Calu3 (cell line): ENCODE measurements at places on chromosomes 7 and 10.
A peak's percentile ranks its signal among the peaks of the same experiment; 100 is the strongest.

DNA sequence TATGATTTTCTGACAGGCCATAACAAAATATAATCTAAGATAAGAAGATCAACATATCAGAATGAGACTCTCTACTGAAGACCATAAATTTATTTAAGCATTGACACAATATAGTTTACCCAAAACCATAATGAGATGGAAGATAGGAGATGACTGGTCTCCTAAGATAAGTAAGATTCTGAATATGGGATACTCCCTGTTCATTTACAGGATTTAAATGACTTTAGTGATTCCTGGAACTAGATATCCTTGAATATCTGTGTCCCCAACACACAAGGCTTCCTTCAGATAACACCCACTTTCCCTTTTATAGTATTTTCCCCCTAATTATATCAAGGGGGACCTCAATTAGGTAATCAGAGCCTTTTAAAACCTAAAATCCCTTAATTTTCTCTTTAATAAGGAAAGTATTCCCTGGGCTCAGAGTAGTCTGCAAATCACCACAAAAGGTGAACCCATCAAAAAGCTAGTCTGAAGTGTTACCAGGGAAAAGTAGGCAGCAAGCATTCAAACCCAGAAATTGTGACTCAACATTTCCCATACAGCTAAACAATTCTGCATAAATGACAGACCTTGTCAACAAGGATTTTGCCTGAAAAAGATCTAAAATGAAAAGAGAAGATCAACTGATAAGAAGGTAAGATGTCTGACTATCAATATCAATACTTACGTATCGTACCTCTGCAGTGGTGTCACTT is 99.9 kb downstream of the CNOT4 start:
- DNase-seq, result no peak

DNA sequence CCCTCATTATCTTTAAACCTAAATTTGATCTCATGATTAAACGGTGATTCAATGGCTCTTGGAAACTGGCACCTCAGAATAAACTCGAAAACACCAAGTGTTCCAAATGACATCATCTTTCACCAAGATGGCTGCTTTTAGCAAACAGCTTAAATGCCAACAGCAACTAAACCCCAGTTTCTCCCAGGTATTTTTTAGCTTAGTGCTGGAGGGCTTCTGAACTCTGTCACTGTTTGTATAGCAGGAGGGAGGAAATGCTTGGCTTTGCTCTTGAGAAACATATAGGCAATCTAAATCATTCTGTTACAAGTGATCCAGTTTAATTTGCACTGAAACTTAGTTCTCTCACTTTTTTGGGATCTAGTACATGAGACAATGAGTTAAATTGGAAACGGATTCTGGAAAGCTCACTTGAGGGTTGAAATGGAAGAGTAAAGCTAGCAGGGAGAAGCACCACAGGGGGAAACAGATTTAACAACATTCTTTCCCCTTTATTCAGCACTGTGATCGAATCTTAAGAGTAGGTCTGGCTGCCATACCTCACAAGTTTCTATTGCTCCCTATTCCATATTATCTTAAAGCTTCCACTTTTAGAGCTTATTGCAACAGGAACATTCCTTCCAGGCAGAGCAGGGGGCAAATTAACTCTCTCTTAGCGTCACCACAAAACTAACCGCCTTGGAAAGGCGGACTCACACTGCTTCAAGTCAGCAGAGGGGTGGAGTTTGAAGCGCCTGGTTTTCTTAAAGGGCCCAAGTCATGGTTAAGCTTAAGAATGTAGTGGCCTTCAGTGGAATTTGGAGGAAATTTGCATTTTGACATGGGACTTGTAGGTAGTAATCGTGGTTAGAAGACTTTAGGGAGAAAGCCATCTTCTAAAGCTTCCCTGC is 1.8 kb upstream of the CCDC6 start:
- peak; percentile 72 for DNase-seq

DNA sequence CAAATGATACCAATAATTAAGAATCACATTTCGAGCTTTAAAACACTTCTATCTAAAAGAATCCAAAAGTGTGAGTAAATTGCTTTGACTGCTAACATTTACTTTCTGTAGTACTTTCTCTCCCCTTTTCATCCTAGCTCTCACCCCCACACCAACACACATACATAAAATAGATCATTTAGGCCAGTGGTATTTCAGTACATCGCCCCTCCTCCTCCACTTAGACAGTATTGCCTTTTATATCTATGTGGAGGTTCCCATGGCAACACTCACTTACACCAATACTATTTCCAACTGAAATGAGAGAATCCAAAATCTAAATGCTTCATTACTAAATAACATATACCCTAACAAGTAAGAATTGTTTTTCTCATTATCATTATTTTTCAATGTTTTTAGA is 58.9 kb downstream of the HIBADH start:
- no peak for DNase-seq

DNA sequence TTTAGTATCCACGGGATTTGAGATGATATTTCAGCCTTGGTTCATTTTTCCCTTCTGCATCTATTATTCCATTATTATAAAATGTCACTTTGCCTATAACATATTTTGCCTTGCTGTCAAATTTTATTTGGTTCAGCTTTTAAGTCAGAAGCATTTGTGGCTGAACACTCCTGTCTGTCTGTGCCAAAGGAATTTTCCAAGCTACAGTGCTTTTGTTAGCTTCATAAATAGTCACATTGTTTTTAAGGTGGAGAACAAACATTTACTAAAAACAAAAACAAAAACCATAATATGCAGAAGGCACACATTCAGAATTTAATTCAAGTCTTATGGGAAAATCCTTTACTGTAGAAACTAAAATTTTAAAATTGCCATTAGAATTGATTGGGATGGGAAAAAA is 33.8 kb upstream of the ELMO1 start:
- DNase-seq, result no peak

DNA sequence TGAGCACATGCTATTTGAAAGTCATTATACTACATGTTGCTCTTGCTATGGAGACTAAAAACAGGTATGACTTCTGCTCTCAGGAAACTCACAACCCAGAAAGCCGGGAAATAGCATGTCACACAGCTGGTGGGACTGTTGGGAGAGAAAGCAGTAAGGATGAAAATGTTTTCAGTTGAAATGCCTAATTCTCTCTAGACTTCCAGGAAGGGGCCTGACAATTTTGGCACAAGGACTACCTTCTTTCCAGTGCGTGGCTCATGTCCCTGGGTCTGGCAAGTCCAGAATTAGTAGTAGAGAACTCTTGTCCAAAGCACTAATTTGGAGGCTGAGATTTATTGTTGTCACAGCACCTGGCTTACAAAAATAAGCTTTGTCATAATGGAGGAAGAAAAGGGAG is 567.6 kb downstream of the LRMDA start:
- no peak for DNase-seq

DNA sequence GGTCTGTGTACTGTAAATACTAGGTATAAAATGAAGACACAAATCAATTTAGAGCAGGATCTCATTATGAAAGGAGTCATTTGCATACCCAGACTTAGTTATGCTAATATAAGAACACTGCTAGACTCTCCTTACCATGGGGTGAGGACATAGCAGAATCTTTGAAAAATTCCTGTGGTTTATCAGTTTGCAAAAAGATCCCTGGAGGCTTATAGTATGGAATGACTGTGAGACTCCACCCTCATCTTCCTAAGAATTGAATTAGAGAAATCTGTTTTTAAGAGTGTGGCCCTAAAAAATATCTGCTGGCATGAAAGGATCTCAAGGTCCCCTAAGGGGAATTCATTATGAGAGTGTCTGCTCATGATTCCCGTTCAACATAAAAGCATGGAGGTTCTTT is 63.2 kb downstream of the WNT2 start:
- DNase-seq, result no peak

GRCh38 chr7:138727336-138728099 is 26.4 kb upstream of the SVOPL start:
- no peak for DNase-seq

- no peak for DNase-seq
These were observed 108.2 kb downstream of the CHRM2 start for GRCh38 chr7:136976504-136977251.

- no peak for DNase-seq
These were observed 61.7 kb downstream of the GSAP start for GRCh38 chr7:77354484-77354883.

DNA sequence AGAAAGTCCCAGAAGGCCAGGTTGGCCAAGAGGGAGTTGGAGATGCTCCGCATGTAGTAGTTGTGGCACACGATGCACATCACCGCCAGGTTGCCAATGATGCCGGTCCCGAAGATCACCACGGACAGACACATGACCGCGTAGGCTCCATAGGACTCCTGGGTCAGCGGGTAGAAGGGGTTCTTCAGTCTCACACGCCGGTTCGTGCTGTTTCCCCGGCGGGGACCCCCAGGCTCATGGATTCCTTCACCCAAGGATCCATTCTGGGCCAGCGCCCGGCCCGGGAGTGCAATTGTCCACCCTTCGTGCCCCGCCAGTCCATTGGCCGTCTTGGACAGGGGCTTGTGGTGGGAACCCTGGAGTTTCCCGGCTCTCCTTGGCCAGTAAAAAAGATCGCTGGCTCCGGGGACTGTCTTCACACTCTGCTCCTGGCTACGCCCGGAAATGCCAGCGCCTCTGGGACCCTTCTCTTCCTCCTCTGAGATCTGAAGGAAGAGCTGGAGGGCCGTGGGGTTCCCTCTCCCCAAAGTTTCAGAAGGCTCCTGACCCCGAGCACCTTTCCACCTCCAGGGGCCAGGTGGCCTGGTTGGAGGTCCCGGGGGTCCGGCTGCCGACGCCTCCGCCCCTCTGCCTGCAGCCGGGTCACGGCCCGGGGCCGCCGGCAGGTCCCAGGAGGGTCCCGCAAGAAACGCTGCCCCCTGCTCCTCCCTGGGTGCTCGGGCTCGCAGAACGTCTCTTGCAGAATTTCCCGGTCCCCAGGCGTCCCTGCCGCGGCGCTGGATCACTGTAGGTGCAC is 1.3 kb downstream of the GPR37 start:
- no peak for DNase-seq

DNA sequence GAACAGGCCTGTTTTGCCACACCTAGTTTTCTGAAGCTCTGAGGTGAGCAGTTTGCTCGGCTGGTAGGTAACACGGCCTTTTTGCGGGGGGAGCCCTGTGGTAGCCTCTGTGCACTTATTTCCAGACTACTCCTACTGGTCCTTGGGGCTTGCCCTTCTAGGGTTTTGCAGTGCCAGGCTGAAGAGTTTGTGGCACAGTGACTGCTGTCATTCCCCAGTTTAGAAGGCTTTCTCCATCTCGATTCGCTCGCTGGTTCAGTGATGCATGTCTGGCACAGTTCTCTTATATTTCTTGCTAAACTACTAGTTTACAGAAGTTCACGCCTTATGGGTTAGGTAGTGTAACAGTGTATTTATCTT is 711 bp downstream of the KIF20B start:
- DNase-seq, result peak; percentile 11

DNA sequence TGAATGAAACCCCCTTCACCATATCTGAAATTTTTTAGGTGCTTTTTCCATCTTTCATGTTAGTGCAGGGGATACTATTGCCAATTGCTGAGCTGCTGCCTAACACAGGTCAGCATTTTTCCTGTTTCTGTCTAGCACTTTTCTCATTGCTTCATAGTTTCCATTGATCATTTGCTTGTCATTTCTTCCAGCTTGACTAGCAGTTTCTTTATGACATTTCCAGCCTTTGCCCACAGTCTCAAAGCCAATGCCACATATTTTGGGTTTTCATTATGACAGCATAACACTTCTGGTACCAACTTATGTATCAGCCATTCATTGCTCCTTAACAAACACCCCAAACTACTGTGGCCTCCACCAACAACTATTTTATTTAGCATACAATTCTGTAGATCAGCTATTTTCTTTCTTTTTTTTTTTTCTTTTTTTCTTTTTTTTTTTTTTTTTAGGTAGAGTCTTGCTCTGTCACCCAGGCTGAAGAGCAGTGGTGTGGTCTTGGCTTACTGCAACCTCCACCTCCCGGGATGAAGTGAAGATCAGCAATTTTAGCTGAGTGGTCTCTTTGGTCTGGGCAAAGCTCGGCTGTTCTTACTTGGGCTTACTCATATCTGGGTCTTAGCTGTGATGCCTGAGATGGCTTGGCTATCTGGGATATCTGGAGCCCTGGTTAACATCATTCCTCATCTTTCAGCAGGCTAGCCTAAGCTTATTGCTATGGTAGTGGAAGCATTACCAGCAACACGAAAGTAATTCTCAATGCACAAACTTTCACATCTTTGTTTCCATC is 102.3 kb downstream of the EPC1 start:
- no peak for DNase-seq

- peak; percentile 60 for DNase-seq
These were observed 1.3 kb downstream of the VSIR start for GRCh38 chr10:71771821-71772617.

- DNase-seq, result no peak
These were observed 16.1 kb downstream of the TARP start for GRCh38 chr7:38257350-38257677.

GRCh38 chr10:132951926-132952325 is 9.6 kb upstream of the CFAP46 start:
- DNase-seq, result no peak

DNA sequence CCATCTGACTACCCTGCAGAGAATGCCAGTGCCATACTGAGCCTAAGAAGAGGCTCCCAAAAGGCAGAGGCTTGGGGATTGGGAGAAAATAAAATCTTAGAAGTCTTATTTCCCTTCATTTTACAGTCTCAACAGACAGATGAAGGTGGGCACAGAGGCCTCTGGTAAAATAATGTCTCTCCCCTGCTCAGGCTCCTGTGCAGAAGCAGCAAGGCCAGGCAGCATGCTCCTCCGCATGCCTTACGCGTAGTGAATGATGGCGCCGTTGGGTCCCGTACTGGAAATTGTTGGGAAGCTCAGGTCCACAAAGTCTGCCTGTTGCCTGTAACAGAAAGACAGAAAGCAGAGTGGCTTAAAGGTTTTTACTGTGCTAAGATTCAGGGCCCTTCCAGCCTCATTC is 45.8 kb downstream of the XPNPEP1 start:
- DNase-seq, result no peak

DNA sequence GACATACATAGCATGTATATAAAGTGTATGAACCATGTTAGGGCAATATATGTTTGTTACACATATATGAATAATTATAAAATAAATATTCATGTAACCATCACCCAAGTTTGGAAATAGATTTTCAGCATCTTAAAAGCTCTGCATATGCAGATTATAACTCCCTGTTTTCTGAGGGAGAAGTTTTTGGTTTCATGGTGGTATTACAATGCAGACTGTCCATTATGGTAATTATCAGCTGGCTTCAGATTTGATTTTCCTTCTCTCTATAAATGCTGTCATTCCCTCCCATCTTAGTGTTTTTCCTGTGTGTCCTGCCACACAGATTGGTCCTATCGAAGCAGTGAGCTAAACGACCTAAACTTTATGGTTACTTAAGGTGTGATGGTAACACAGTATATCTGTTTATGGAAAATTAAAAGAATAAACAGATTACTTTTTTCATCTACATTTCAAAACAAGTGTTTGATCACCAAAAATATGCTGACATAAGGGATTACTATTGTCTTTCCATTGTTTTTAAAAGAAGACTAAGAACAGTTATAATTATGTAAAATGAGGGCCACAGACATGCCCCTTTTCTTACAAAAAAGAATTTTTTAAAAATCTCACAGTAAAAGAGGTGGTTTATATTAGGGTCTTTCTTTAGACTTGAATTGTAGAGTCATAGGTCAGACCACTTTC is 17.7 kb downstream of the PRPF18 start:
- DNase-seq, result no peak
